ENCODE measurements at places on chromosomes 1 and 21.

GRCh38 chr1:29798699-29799566 is 562.6 kb downstream of the PTPRU start:
- no peak for DNase-seq

DNA sequence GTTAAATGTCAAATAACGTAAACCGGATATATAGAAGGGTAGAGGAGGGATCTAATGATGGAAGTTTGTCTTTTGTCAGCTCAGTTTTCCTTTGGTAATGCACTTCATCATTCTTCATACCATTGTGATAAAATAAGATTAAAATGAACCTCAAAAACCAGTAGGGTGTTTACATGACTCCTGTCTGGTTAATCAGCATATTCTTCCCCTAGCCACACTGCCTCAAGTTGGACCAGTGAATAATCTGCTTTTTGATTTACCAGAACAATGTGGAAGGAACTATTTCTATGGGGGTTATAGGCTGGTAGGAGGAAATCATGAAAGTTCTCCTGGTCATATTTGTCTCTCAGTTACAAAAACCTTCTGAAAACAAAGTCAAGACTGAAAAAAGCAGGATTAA is 634.7 kb downstream of the NCAM2 start:
- DNase-seq, result no peak

- DNase-seq, result no peak
These were observed 61.9 kb upstream of the COX20 start for GRCh38 chr1:244773513-244773912.

DNA sequence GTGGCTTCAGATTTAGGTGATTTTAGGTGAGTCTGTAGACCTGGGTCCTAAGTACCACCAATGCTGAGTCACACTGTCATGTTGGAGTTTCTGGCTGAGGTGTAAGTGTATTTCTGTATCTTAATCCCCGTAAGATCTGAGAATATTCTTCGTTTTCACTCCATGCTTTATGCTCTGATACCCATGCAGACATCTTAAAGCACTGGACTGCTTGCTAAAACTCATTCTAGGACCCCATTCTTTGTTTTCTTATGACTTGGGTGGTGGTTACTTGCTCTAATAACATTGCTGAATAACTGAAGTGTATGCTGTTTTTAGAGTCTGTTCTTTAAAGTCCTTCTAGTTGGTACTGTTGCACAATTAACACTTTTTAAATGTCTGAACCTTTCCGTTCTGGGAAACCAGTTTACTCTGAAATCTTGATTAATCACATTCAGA is 36.6 kb downstream of the CDC42 start:
- no peak for DNase-seq

DNA sequence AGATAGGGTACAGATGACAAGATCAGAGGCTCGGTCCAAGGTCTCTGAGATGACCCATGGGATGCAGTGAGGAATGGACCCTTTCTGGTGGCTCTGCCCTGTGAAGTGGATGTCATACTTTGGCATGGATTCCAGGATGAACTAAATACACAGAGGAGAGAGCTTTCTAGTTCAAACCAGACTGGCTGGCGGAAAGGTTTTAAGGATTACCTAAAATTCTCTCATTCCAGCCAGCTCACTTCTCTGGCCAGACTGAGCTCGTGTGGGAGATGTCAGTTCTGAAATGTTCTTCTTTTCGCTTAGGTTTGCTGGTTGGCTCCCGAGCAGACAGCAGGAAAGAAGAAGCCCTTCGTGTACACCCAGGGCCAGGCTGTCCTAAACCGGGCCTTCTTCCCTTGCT is 6.2 kb downstream of the RNPEP start:
- no peak for DNase-seq

DNA sequence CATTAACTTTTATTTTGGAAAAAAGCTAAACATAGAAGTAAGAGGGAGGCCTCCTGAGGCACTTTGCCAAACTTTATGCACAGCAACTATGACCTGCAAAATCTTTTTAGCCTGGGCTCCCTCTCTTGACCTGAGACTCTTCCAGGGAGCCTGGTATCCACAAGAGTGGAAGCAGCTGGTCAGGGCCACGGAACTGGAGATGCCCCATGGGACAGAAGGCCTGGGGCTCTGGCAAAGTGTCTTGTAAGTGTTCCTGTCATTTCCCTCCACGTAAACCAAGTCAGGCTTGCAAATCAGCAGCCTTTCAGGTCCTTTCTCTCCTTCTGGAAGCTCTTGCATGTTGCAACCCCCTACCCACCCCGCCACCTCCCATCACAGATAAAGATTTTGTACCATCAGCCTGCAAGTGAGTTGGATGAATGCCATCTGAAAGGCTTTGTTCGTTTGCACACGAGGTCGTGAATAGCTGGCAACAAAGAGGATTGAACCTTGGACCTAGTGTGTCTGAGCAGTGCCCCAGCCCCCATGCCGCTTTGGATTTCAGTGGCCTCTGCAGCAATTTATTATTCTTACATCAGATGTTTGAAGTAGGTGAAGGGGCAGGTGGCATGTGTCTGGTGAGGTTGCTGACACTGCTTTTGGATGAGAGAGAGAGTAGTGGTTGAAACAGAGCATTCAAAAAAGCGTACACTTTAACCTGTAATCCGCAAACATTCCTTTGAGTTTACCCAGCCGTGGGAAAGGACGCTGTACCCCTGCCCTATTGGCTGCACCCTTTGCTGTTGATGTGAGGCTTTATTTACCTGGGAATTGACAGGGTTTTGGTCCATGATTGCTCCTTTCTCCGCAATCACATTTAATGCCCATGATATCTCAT is 91.6 kb downstream of the GALNT2 start:
- DNase-seq, result no peak
